GM12865 (cell line): ENCODE measurements at places on chromosomes 11 and 22.

- no peak for DNase-seq
Measured at GRCh38 chr11:112160091-112160848, 3.6 kb downstream of the IL18 start.

DNA sequence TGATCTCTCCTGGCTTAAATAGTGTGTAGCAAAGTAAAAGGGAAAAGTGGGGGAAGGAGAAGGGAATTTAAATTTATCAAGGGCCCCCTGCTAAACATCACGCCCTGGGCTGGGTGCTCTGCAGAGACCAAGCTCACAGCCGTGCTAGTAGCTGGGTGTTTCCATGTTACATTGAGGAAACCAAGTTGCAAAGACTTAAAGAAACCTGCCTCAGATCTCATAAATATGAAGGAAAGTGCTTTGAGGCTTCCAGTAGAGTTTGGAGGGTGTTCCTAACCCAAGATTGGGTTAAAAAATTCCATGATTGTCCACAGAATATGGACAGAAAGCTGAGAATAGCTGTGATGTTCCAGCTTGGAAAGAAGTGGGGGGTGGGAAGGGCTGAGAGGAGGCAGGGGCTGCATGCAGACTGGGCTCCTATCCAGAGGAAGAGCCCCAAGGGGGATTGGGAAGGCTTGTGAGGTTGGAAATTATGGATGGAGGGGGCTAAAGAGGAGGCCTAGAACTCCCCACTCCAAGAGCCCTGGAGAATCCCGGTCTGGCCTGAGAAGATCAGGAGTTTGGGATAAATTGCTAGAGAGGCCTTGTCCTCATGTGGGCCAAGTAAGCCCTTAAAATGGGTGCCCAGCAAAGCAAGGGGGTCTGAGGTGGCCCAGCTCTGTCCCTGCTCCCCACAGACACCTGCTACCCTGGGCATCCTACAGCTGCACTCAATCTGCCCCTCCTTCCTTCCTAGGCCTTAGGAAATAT, 25.0 kb upstream of the OAF start:
- DNase-seq: no peak

DNA sequence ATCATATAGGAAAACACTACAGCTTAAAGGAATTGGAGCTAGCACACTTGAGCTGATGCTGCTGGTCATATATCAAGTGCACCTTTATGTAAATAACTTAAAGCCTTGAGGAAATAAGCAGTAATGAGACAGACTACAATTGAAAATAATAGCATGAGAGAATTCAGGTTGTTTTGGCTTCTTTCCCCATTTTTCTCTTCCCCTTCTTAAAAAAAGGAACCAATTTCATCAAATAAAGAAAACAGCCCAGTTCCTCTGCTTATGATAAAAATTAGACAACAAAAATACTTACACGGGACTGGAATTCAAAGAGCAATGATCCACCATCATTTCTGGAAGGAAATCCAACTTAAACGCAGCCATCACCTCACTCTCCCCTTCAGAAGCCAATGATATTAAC, 50.2 kb upstream of the RAPSN start:
- DNase-seq: no peak

GRCh38 chr11:34540870-34541269, 27.3 kb upstream of the ELF5 start:
- DNase-seq: no peak

DNA sequence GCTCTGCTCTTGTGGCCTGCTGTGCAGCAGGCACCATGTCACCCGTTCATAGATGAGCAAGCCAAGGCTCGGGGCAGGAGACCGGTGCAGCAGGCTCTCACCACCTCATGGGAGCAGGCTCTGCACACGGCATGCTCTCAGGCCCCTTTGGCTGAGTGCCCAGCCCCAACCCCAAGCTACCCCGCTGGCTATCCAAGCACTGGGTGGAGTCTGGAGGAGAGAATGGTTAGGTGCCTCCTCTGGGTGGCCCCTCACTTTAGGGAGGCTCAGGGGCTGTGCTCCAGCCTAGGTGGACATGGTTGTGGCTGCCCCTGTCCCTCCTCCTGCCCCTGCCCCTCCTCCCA, 199.9 kb downstream of the IGLL1 start:
- DNase-seq: no peak

GRCh38 chr22:45424241-45424731, 10.8 kb downstream of the RIBC2 start:
- DNase-seq: no peak

GRCh38 chr22:42328130-42328783, 57.8 kb upstream of the TCF20 start:
- DNase-seq: no peak

DNA sequence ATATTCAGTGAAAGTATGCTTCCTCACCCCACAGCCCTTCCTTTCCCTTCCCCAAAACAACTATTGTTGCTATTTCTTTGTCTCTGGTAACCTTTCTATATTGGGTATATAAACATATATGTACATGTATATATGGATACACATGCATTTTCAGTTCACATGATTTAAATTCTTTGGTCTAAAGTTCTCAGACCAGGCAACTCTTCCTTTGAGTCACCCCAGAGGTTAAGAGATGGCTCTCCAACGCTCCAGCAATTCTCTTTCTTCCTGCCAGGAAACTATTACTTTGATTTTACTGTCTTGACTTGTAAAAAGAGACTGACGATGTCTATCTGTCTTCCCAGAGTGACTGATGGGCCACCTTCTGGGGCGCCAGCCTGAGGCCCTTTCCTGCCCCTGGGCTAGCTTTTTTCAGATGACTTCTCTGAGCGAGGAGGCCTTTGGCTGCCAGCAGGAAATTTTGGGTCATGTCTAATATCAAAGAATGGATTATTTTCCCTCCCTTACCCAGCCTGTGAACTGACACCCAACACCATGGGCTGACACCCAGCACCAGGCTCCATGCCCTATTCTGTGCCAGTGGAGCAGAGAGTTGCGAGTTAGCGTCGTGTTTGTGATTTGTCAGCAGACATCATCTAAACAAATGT, 14.4 kb upstream of the ST3GAL4 start:
- DNase-seq: peak; percentile 70

DNA sequence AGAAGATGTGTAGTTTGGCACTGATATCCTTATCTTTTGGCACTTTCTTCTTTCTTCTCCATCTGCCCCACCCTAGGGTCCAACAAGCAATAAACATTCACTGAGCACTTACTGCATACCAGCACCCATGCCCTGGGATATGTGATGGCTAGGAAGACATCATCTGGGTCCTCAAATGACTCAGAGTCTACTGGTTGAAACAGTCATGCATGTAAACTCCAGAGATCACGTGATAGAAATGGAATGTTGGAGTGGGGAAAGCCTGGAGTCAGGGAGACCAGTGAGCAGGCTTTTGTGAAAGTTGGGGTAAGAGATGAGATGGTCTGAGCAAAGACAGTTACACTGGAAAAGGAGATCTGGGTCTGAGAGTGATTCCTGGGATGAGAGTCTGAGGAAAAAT, 724.9 kb upstream of the TENM4 start:
- DNase-seq: no peak

DNA sequence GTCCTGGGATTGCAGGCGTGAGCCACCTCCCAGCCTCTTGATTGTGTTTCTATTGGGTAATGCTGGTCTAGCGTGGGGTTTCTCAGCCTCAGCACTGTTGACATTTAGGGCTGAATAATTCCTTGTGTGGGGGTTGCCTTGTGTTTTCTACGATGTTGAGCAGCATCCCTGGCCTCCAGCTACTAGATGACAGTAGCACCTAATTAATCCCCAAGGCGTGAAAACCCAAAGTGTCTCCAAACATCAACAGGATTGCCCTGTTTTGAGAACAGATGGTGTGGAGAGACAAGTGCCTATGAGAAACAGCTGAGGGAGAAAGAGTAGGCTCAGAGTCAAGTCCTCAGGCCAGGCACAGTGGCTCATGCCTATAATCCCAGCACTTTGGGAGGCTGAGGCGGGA, 67.2 kb downstream of the SGSM1 start:
- no peak for DNase-seq

GRCh38 chr11:40140560-40140959, 1318.9 kb downstream of the LRRC4C start:
- no peak for DNase-seq

DNA sequence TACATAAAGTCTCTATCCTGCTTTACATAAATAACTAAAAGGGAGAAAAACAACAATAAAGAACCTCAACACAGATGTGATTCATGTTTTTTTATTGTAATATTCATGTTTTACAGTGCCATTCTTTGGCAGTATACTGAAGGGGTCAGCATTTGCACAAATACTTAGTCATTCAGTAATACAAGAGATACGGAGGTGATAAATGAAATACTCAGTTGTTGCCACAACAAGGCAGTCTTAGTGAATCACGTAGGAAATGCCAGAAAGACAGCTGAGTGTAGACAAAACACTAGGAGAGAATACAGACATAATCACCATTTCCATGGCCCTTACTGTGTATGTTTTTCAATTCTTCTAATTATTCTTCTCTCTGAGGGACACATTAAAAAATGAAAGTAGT, 910.4 kb downstream of the METTL15 start:
- DNase-seq: no peak
